Stimulated activated CD4-positive, alpha-beta T cell treated with anti-CD3 and anti-CD28 coated beads, TNF-alpha, amount 100 ng/mL, for 1 hour (primary cell): ENCODE measurements at places on chromosomes 16 and 17.
A peak's percentile ranks its signal among the peaks of the same experiment; 100 is the strongest.

GRCh38 chr17:40326014-40326831 is 17.2 kb downstream of the RARA start:
- no peak for DNase-seq

DNA sequence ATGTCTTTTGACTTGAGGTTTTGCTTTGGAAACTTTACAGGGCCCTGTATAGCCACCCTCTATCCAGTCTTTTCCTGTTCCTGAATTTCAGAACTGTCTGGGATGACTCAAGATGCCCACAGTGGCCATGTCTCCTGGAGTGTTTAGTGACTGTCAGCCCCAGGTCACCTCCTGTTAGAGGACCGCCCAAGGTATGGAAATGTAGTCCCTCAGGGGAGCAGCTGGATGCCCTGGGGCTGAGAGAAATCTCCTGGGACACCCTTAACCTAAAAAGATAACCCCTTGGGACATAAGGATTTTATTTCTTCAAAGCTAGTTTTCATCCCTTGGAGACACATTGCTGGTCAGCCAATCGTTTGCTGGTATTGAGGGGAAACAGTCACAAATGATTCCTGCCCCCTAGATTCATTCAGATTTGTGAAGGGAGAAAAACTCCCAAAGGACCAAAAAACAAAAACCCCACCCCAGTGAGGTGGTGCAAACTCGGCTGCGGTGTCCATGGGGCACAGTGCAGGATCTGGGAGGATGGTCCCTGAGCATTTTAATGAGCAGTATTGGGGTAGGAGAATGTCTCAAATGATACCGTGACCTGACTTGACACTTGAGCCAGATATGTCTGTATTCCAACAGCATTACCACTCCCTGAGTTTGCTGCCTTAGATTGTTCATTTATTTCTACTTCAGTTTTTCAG is 1.7 kb downstream of the ZNF267 start:
- no peak for DNase-seq

DNA sequence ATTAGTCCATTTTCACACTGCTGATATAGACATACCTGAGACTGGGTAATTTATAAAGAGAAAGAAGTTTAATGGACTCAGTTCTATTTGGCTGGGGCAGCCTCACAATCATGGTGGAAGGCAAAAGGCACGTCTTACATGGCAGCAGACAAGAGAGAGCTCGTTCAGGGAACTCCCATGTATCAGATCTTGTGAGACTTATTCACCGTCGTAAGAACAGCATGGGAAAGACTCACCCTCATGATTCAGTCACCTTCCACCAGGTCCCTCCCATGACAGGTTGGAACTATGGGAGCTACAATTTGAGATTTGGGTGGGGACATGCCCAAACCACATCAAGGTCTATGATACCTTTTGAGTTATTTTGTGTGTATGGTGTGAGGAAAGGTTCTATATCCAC is 66.9 kb downstream of the METRNL start:
- DNase-seq = no peak

DNA sequence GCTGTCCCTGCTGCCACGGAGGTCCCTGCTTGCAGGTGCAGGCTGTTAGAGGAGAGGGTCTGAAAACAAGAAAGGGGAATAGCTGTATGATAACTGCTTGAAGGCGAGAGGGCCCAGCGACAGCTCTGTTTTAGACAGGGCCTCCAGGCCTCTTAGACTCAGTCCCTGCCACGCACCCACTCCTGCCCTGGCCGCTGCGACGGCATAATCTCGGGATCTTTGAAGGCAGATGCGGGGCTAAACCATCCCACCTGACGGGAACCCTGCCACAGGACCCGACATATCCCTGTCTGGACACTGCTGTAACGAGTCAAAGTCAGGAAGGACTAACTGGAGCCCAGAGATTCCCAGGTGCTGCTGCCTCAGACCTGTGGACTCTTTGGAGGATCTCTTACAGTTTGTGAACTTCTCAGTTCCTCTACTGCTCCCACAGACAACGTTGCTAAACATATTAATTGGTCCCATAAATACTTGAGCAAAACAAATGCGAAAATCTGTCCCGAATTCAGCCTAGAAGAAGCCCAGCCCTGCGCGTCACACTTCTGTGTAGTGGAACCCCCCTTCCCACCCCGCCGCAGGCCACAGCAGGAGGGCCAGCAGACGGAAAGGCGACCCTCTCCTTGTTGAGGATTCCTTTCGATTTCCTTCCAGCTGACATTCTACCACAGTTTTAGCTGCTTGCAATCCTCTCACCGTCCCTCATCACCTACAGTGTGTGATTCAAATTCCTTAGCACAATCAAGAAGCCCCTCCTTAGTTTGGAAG is 998 bp upstream of the TMEM11 start:
- no peak for DNase-seq

DNA sequence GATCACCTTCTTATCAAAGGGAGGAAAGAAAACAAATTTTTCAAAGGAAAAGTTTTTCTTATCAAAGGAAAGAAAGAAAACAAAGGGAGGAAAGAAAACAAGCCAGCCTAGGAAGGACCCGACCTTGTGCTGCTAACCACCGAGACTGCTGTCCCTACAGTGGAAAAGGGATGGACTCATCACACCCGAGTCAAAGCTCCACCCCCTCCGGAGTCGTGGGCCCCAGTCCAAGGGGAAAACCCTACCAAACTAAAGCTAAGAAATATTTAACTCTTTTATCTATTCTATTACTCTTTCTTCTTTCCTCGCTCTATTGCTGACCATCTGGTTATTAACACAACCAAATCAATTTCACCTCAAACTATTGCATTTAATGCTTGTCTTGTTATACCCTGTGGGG is 6.1 kb upstream of the ENDOV start:
- DNase-seq = no peak

DNA sequence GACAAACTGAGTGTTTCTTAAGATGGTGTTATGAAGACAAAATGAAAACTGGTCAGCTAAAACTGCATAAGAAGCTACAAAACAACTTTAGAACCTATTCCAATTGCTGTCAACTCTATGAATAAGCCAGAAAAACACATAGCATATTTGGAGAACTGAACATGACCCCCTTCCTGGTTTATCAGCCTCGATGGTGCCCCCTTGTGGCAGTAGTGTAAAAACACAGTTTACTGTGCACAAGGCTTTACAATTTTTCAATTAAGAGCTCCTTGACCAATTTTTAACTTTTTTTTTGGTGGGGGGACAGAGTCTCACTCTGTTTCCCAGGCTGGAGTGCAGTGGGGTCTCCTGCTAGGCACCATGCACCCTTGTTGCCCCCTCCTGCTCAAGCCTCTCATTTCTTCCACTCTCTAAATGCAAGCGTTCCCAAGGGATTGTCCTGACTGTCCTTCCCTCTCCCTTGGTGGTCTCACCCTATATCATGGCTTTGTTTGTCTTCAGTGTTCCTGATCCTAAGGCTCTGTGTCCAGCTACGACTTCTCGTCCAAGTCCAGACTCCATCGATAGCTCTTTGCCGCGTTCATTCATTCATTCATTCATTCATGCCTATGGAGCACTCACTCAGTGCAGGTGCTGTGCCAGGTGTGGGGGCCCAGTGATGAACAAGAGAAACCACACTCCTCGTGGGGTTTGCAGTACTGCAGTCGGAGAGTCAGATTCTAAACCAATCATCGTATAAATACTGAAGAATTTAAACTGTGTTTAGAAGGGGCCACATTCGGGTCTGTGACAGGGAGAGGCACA is 7.5 kb downstream of the EIF1 start:
- DNase-seq = peak; percentile 54

DNA sequence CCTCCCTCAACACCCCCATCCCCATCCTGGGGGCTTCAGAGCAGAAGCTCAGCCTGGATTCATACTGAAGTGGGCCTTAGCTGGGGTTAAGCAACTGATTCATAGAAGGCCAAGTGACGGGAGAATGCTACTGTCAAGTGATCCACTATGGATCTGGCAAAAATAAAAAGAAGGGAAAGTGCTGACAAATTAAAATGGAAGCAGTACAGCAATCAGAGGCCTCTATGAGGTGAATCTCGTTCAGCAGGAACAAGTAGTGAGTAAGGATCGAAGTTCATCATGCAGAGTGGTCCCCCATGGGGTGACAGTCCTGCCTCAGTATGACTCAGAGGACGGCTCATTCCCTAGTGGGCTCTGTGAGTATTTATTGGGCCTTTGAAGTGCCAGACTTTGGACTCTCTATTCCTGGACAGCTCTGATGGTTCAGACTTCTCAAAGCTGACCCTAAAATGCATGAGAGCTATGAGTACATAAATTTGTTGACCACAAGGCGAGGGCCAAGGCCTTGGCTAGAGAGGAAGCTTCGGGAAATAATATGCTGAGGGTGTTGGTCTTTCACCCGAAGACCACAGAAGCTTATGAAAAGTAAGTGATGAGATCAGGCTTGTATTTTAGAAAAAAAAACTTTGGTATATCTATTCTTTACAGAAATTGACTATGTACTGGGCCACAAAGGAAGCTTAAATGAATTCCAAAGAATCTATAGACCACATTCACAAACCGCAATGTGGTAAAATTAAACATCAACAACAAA is 5.3 kb upstream of the NSMCE1 start:
- DNase-seq = no peak

DNA sequence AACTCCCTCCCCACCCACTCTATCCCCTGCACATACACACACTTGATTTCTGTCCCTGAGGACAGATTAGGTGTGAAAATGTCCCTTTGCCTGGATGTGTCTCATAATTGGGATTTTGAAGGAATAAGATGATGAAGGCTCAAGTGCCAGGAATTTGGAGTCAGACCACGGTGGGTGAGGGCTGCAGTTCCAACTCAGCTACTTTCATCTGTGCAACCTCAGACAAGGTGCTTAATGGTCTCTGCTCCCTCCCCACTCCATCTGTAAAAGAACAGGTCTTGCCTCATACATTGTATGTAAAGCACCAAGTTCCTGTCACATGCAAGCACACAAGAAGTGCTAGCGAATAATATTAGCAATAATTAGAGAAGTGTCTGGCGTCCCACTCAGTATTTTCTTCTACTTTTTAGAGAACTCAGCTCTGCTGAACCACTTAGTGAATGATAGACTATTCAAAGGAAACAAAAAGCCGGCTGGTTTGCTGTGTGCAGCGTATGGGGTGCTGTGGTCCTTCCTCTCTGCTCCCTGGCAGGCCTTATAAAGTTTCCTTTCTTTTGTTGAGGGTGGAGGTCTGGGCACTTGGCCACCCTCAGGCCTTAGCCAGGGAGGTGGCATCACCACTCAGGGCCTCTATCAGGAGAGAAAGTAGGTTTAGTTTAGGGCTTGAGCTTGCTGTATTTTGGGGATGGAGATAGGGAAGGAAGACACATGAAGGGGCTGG is 6.4 kb downstream of the TBX4 start:
- no peak for DNase-seq

DNA sequence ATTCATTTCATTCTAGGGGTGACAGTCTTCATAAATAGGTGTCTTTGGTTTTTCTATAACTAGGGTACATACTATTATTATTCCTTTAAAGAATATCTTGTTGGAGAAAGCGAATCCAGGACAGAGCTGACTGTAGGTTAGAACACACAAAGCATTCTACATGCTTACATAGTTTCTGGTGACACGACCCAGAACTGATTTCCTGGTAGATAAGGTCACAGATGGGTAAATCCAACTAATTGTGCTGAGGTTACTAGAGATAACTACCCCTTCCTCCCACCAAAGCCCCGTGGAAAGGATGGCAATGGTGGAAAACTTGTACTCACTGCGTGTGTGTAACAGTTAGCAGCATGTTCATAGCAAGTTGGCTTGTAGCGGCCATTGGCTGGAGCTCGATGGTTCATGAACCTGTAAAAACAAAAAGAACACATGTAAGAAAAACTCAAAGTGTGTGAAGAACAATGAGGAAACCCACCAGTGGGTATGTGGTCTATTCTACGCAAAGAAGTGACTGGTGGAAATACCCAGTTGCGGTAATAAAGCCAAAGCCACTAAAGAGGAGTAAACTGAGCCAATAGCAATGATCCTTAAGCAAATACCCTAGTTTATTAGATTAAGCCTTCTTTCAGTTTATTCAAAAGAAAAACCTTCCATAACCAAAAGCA is 7.7 kb downstream of the MMD start:
- no peak for DNase-seq

DNA sequence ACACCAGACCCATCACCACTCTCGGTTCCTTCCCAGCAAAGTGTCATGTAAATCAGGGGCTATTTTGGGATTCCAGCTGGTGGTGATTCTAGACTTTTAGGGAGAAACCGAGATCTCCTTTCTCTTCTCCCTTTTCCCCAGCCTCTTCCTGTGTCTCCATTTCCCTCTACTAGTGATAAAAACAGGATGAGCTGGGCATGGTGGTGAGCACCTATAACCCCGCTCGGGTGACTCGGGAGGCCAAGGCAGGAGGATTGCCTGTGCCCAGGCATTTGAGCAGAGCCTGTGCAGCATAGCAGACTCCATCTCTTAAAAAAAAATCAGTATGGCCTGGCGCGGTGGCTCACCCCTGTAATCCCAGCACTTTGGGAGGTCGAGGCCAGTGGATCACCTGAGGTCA is 6.1 kb downstream of the TBX21 start:
- DNase-seq = no peak

DNA sequence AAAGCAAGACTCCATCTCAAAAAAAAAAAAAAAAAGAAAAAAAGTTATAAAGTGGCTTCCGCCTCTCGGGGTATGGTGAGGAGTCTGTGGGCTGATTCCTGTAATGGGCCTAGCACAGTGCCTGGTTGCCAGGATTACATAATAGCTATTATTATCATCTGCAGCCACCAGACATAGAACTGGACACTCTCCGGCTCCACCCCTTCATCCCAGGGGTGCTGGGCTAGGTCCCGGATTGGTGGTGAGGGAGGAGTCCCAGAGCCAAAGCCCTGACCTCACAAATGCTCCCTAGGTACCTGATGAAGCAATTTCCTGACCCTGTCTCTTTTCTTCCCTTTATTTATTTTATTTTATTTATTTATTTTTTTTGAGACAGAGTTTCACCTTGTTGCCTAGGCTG is 11.6 kb upstream of the ADGRG1 start:
- no peak for DNase-seq

DNA sequence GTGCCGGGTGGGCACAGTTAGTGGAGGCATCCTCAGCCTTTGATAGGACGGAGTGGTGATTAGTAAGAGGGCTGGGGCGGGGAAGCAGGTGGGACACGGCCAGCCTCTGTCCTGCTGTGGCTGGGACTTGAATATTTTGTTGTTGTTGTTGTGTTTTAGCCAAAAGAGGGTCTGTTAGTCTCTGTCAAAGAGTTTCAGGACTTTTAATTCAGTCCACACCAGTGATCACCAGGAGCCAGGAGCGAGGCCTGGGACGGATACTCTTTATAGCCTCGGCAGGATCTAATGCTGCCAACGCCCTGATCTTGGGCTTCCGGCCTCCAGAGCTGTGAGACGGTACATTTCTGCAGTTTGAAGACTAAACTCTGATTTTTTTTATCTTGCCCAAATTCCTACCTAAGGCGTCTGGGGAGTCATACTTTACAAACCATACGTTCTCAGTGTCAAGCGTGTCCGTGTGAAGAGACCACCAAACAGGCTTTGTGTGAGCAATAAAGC is 2.9 kb upstream of the RNF213 start:
- no peak for DNase-seq

GRCh38 chr16:23080329-23080728 is 68.9 kb downstream of the USP31 start:
- no peak for DNase-seq

- DNase-seq = no peak
Observed at GRCh38 chr17:7745748-7746470, 28.4 kb downstream of the DNAH2 start.
